ENCODE measurements at places on chromosomes 1 and 21. TPM values are rescaled to one million over a fixed set of nuclear protein-coding genes. Genes with fewer than 3 reads are reported as not detected.

- DNase-seq = no peak
Measured at GRCh38 chr1:36365381-36365780, 20.3 kb downstream of the STK40 start.

GRCh38 chr21:16088056-16088455, 358.3 kb downstream of the USP25 start:
- DNase-seq = no peak

DNA sequence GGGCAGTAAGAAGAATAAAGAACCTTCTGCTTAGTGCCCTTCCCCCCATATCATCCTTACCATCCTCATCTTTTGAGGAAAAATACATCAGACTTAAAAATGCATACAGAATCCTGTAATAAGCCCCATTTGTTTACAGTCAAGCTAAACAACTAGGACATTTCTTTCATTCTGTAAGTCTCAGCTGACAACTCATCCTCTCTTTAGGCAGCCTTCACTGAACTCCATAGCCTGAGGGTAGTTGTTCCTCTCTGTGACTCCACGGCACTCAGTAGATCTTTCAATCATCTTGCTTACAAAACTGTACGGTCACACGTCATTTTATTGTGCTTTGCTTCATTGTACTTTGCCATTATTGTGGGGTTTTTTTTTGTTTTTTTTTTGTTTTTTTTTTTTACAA, 82.5 kb downstream of the NRIP1 start:
- DNase-seq = no peak

DNA sequence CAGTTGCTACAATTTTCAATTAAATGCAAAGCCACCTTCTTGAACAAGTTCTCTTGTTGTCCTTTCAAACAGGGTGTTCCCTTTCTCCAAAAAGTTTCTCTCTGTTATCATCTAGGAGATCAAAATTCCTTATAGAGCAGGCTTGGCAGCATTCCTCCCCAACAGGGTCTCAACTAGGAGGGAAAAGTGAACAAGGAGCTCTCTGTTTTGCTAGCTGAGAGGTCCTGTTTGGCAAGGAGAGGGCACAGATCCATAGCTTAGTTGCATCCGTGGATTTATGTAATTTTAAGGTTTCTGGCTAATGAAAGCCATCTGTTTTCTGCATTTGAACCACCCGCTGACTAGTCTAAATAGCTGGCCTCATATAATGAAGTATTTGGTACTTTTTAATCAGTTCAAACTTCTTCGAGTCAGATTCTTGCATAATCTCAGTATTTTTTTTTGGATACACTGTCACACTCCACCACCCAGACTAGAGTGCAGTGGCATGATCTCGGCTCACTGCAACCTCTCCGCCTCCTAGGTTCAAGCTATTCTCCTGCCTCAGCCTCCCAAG, 54.0 kb downstream of the APP start:
- DNase-seq = no peak

- DNase-seq = no peak
Measured at GRCh38 chr1:116987256-116987555, 14.4 kb upstream of the CD101 start.

- no peak for DNase-seq
Measured at GRCh38 chr1:46547481-46548383, 3.7 kb downstream of the KNCN start.

DNA sequence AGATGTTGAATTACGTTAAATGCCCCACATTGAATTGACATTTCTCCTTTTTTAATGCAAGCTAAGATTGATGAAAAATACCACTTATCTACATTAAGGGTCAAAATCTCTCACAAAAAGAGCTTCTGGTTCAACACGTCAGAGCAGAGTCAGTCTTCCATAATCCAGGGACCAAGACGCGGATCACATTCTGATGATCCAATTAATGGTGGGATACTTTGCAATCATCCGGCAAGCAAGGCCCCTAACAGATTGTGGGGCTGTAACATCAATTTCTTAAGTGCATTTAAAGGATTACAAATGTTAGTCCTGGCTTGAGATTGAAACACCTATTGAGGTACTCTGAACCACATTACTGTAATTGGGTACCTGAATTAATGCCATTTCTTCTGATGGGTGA, 120.2 kb upstream of the ESRRG start:
- DNase-seq = no peak

- no peak for DNase-seq
Measured at GRCh38 chr1:158149175-158149574, 31.5 kb upstream of the CD1D start.

- no peak for DNase-seq
Measured at GRCh38 chr1:223429313-223429731, 36.1 kb downstream of the CCDC185 start.

- no peak for DNase-seq
Measured at GRCh38 chr21:45120975-45121374, 46.6 kb downstream of the ADARB1 start.

GRCh38 chr1:48767975-48768510, 8.6 kb downstream of the BEND5 start:
- DNase-seq = no peak

- DNase-seq = no peak
Measured at GRCh38 chr1:44460107-44460882, 55.2 kb downstream of the RNF220 start.

DNA sequence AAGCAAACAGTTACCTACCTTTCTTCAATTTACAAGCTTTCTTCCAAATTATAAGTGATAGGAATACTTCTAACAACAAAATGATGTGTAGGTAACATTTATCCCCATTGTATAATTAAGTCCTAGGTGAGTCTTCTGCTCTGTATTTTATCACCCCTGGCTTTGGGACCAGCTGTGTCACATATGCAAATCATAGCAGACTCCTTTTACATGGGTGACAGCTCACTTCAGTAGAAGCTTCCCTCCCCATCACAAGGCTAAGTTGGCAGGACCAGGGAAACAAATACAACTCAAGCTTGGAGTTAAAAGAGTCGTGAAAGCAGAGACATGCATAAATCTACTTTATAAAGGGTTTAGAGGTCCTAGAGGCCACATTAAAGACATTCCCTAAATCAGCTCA, 121.1 kb upstream of the RUNX1 start:
- DNase-seq = no peak

GRCh38 chr1:166169182-166169581, 2.4 kb upstream of the FAM78B start:
- no peak for DNase-seq

DNA sequence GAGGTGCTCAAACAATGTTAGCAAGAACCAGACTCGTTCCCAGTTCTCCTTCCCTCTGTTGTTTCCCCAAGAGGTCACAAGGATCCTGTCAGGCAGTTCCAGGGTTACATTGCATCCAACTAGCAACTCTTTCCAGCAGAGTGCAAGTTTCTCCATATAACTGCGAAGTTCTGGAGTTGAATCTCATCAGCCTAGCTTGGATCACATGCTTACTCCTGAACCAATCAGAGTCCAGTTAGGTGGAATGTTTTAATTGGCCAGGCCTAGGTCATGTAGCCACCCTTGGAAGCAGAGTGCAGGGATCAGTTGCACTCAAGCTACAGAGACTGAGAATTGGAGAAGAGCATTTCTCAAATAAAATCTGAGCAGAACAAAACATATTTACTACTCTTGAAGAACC, 15.9 kb upstream of the PIK3R3 start:
- no peak for DNase-seq

DNA sequence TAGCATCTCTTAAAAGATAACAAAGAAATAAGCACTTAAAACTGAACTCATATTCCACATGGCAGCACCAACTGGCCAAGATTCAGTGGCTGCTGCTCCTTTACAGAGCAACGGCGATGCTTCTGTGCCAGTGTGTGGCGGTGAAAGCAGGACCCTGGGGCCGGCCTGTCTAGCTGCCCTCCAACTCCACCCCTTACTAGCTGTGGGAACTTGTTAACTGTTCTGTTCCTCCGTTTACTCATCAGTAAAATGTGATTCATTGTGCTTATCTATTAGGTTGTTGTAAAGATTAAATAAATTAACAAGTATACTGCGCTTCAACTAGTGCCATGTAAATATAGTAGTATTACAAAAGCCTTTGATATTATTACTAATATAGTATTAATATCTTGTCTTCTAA, 133.2 kb downstream of the GDAP2 start:
- DNase-seq = no peak

- DNase-seq = no peak
Measured at GRCh38 chr1:60872426-60873054, 209.8 kb upstream of the NFIA start.

DNA sequence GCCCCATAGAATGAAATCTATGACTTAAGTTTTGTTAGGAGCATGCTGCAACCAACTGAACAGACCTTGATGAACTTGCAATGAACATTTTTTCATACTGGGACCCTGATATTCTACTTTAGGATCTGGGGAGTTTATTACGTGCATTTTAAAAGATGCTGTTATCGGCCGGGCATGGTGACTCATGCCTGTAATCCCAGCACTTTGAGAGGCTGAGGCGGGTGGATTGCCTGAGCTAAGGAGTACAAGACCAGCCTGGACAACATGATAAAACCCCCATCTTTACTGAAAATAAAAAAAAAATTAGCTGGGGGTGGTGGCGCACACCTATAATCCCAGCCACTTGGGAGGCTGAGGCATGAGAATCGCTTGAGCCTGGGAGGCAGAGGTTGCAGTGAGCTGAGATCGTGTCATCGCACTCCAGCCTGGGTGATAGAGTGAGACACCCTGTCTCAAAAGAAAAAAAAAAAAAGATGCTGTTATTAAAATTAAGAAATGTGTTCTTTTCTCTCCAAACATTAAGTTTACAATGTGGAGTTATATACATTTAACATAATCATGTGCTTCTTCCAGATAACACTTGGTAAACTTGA, 7.1 kb downstream of the MPZL1 start:
- no peak for DNase-seq

DNA sequence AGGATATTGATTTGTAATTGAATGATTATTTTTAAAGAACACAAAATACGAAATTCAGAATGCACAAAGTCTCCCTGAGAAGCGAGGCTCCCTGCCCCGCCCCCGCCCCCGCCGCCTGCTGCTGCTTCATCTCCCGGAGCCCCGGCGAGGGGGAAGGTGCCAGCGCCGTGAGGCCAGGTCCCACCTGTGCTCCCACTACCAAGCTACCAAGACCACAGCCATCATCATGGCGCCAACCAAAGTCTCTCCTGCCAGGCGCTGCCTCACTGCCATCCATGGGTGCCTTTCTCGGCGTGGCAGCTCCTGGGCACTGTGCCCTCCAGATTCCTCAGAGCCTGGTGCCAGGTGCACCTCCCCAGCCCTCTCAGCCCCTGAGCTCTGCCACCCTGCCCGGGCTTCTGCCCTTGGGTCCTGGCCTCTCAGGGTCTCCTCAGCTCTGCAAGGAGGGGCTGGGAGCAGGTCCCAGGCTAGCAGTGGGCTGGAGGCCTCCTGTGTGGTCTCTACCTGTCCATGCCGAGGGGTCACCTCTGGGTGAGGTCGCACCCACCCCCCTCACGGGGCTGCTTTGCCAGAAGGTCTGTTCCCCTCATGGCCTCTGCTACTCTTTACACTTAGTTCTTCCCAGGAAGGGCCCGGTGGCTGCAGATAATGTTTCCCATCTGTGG, 29.4 kb upstream of the TTC34 start:
- DNase-seq = no peak

DNA sequence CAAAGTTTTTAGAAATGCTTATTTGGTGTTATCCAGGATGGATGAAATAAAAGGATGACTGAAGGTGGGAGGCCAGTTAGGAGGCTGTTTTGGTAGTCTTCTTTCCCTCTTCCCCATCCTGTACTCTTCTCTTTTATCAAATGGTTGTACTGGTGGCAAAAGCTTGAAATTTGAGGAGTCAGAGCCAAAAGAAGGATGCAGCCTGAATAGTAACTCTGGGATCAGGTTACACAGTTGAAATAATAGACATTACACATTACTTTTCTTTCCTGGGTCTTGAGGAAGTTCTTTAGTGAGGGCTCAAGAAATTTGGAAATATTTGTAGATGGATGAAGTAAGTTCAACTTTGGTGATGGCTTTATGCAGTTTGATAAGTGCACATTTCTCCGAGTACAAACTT, 108.6 kb downstream of the GPR52 start:
- DNase-seq = no peak

- no peak for DNase-seq
Measured at GRCh38 chr1:157044326-157044725, 1.2 kb downstream of the ARHGEF11 start.

DNA sequence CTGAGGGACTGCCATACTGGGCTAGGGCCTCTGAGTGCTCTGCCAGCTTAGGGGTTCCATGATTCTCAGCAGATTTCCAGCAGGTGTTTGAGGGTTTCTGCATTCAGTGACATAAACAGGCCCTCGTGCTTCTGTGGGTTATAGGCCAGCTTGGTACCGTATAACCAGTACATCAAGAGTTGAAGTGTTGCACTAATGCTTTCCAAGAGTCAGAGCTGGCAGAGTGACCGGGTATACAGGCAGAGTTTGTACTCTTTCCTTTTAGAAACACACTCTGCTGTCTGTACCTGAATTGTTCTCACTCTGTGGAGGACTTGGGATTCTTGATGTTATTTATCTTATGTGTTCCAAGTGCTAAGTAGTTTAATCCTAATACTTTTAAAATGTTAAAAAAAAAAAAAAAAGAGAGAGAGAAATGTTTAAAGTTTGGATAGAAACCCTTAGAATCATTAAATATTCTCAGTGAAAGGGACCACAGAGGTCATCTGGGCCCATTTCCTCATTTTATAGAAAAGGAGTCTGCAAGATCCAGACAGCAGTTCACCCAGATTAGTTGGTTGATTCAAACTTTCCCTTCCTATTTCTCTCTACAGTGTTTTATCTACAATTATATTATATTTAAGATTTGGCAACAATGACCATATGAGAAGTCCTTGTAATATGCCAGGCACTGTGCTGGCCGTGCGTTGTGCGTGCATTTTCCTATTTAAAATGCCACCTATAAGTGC, 325.8 kb downstream of the KIF26B start:
- no peak for DNase-seq

- no peak for DNase-seq
Measured at GRCh38 chr1:245855846-245856730, 651.0 kb downstream of the SMYD3 start.

- DNase-seq = no peak
Measured at GRCh38 chr1:151294742-151295462, 12.8 kb downstream of the ZNF687 start.

The PRAMEF33 gene
- not detected for total RNA-seq

The SUSD4 gene
- not detected for total RNA-seq

The INTS7 gene
- 9.6 TPM for total RNA-seq

The DPT gene
- total RNA-seq = not detected

The DUSP23 gene
- 40.3 TPM for total RNA-seq

The SLC45A1 gene
- 2.2 TPM for total RNA-seq

The ZBTB8B gene
- not detected for total RNA-seq

The C1orf115 gene
- total RNA-seq = 20.4 TPM

The CELA3B gene
- total RNA-seq = not detected

The ANGEL2 gene
- 43.0 TPM for total RNA-seq

The PCP4L1 gene
- total RNA-seq = not detected

The HSD3B2 gene
- not detected for total RNA-seq

The ATAD3C gene
- total RNA-seq = not detected

The TMEM200B gene
- total RNA-seq = 0.41 TPM

The TRIM67 gene
- total RNA-seq = 0.58 TPM

The ALG6 gene
- total RNA-seq = 8.5 TPM
